ENCODE measurements at places on chromosomes 3 and 15. TPM values are rescaled to one million over a fixed set of nuclear protein-coding genes. Genes with fewer than 3 reads are reported as not detected.
A peak's percentile ranks its signal among the peaks of the same experiment; 100 is the strongest.

- peak; percentile 37 for DNase-seq
Measured at GRCh38 chr3:17355591-17355990, 386.8 kb downstream of the TBC1D5 start.

VIPR1 gene
- 5.6 TPM for total RNA-seq

PLSCR4 gene
- total RNA-seq, result 28.3 TPM

- DNase-seq, result no peak
Measured at GRCh38 chr3:81349816-81350340, 411.6 kb downstream of the GBE1 start.

UCN2 gene
- 0.54 TPM for total RNA-seq

DNA sequence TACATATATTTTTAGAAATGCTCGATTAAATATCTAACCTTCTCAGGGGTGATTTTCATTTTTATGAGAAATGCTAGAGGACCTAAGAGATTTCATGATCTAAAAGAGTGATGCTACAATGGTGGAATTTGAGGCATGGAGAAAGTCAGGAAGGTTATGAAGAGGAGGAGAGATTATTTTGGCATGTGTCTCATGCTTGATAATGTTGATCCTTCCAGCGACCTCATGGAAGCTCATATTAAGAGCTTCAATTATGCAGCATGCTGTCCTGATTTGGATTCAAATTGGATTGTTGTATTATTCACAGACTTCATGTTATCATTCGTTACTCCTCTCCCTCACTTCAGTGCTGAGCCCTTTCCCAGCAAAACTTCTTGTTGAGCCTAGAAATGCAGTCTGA is 112.5 kb downstream of the RAP2B start:
- DNase-seq, result no peak

- DNase-seq, result no peak
Measured at GRCh38 chr3:129673897-129674797, 67.7 kb upstream of the PLXND1 start.

DNA sequence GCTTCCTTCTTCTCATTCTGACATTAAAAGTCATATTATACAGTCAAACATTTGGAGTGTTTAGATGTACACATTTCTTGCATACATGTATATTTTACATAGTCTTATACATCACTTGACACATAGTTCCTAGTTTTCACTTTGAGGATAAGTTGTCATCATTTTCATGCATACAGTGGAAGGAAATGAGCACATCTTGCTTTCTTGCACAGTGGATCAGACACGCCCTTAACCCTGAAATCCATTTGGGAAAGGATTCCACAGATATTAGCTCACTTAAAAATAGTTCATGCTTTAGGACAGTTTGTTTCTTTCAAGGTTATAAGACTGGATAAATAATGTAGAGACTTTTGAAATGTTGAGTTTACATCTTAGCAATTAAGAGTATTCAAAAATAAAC is 148.6 kb upstream of the MME start:
- peak; percentile 61 for DNase-seq

GOLGA8J gene
- not detected for total RNA-seq

ITIH3 gene
- total RNA-seq, result under 0.01 TPM

GRCh38 chr3:123412076-123412475 is 36.8 kb downstream of the ADCY5 start:
- DNase-seq, result no peak

GRCh38 chr15:93164409-93164808 is 75.4 kb upstream of the RGMA start:
- no peak for DNase-seq

Data from fibroblast of the aortic adventitia (primary cell).